ENCODE measurements at places on chromosomes 13 and 19.

GRCh38 chr13:70960841-70961443, 852.7 kb upstream of the KLHL1 start:
- no peak for DNase-seq

GRCh38 chr19:39352381-39353255, 10.4 kb downstream of the SAMD4B start:
- DNase-seq, result no peak

GRCh38 chr19:45885556-45886426, at the start of gene IRF2BP1:
TSS of gene IRF2BP1 (minus strand) at chr19:45886141. CDS start at chr19:45885774, 367 bp downstream.
- peak; percentile 90 for DNase-seq

DNA sequence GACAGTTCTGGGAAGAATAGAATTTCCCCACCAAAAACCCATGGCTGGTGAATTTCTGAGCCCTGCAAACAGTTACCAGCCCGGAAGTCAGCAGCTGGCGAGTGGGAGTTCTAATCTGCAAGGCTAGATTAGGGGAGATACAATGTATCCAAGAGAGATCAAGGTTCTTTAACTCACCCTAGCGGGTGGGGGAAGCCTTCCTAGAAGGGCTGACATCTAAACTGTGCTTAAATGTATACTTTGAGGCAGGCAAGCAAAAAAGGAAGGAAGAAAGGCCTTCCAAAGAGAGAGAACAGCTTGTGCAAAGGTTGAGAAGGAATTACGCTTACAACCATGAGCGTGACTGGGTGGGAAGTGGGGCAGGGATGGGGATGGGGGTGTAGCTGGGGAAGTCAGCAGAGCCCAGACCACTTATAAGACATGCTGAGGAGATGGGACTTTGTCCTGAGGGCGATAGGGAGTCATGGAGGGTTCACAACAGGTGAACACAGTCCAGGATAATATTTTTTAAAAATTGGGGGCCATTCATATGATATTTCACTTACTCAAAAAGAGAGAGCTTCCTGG, 20.8 kb upstream of the ZNRF4 start:
- DNase-seq, result no peak

DNA sequence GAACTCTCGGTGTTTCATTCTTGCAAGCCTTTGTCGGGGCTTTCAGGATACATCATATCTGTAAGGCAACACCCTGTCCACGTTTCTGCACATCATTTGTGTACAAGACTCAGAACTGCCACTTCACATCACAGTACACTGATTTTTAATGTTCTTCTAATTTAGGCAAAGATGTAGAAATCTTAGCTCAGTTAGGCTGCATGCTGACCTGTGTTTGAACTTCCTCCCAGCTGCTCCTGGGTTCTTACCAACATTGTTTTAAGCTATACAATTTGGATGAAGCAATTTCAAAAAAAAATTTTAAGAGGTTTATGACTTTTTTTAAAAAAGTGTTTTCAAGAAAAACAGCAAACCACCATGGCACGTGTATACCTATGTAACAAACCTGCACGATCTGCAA, 1047.9 kb upstream of the SLC10A2 start:
- no peak for DNase-seq

- no peak for DNase-seq
These were observed 3.9 kb downstream of the EPS8L1 start for GRCh38 chr19:55079400-55080038.

- no peak for DNase-seq
These were observed 32.2 kb upstream of the ZNF766 start for GRCh38 chr19:52237197-52237596.

- DNase-seq, result no peak
These were observed 45.4 kb upstream of the CALM3 start for GRCh38 chr19:46555628-46556280.

GRCh38 chr13:51738226-51738905, 65.6 kb downstream of the DHRS12 start:
- DNase-seq, result no peak

GRCh38 chr19:35901055-35901644, 810 bp upstream of the NFKBID start:
- no peak for DNase-seq
